ENCODE measurements at places on chromosomes 2 and 18. TPM values are rescaled to one million over a fixed set of nuclear protein-coding genes. Genes with fewer than 3 reads are reported as not detected.

DSG4 gene
- 0.09 TPM for total RNA-seq

MYO3B gene
- not detected for total RNA-seq

DPP4 gene
- 105 TPM for total RNA-seq

DNA sequence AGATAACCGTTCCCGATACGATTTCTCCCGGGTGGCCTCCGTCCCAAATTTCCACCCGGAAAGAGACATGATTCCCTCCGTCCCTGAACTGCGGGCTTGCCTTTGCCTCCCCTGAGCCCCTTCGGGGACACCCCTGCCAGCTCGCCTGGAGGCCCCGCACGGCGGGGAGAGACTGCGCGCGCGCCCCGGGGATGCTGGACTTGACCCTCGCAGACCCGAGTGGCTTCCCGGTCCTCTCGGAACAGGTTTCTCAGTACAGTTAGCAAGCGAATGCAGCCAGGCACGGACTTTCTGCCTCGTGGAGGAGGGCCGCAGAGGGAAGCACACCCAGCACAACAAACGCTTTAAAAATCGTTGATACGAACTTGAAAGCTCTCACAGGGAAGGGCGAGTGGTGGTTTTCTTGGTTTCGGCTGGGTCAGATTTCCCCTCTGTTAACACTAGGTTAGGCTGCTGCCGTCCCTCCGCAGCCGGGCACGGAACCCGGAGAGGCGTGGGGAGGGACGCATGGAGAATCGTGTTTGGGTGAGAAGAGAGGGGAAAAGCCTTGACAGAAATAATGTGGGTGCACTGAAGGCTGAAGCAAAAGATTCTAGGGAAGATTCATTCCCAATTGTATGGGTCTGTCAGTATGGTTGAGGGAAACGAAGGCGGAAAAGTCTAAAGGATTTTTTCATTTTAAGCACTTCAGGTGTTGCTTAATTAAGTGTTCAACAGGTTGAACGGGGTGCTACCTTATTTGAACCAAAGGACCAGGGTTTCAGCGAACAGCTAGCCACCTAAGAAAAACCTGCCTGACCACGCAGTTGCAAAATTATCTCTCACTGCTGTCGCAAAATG lies 916 bp downstream of the TNFRSF11A start:
- no peak for DNase-seq

DNA sequence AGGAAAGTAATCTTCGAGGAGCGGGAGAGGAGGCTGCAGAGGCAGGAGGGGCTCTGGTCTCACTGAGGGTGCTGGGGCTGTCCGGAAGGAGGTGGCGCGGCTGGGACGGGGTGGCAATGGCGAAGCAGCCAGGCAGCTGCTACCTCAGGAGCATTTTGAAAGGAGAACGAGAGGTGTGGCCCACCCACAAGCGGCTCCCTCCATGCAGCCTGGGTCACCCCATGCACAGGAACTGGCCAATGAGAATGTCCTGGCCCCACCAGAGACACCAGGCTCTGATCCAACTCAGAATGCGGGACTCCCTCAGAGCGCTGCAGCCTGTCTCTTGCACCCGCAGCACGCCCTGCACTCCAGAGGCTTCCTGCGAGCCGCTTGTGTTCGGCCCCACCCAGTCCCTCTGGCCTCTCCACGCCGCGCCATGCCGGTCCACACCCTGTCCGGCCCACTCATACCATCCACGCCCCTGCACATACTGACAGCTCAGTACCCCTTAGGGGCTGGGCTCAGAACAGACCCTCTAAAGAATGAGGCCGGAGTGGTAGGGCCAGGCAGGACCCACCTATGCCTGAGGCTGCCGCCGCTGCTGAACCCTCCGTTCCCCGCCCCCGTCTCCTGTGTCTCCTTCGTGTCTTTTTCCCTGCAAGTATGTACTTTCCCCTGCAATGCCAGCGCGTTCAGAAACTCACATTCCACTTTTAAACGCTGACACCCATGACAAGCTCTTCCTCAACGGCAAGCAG lies 6.4 kb upstream of the BOK start:
- no peak for DNase-seq

TNS1 gene
- 135 TPM for total RNA-seq

GRCh38 chr2:236550290-236550689 lies 19.3 kb upstream of the ACKR3 start:
- no peak for DNase-seq

DNA sequence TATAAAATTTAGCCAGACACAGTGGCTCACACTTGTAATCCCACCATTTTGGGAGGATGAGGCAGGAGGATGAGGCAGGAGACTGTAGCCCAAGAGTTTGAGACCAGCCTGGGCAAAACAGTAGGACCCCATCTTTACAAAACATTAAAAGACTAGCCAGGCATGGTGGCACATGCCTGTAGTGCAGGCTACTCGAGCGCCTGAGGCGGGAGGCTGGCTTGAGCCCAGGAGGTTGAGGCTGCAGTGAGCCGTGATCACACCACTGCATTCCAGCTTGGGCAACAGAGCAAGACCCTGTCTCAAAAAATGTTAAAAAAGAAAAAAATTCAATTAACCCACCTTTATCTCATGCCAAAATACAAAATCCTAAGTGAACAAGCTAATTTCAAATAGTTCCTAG lies 4.0 kb downstream of the REV1 start:
- no peak for DNase-seq

TWSG1 gene
- 30.4 TPM for total RNA-seq

DSC2 gene
- 12.6 TPM for total RNA-seq

- no peak for DNase-seq
These were observed 98.9 kb upstream of the ODC1 start for GRCh38 chr2:10546975-10547391.

DNA sequence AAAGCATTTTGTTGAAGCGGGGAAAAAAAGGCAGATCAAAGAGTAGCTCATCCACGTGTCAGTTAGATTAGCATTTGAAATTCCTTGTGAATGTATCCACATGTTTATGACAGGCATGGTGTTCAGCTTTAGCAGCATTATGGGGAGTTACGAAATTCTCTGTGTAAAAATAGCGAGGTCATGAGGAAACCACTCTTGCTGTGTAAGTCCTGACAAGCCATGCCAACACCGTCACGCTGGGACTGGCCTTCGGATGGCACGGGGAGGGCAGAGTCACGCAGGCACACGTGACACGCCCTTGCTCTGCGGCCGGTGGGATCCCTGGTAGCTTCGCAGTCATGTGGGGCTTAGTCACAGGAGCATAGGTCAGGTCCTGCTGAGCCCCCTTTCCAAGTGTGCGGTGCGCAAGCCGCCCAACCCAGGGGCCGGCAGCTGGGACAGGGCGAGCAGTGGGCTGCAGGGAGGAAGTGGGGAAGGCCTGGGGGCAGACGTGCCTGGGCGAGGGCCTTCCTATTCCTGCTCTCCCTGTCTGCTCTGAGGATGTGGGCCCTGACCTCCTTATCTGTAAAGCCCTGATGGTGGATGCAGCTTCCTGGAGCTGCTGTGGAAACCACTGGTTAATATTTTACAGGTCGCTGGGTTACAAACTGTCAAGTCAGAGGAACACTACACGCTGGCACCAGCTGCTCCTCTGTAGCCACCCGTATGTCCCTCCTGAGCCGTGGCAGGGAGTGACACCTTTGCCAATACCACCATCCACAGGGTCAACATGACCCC lies 18.0 kb downstream of the MBP start:
- DNase-seq: peak; percentile 72

- DNase-seq: no peak
These were observed 736.1 kb downstream of the GALR1 start for GRCh38 chr18:77985526-77986281.

- no peak for DNase-seq
These were observed 1.1 kb downstream of the ATAD2B start for GRCh38 chr2:23925702-23926289.

DNA sequence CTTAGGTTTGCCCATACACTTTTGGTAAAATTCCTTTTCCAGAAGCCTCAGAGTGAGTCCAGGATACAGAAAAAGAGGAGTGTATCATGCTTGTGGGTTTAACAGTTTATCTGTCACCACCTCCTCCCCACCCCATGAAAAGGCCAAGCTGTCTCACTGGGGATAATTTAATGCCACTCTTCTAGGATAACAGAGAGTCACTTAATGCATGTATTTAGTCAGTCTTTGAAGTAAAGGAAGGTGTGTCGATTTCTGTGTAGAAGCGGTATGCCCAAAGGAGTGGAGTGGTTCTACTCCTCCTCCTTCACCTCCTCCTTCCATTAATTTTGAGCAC lies 116.4 kb downstream of the QPCT start:
- no peak for DNase-seq

- DNase-seq: no peak
These were observed 509.7 kb upstream of the MYT1L start for GRCh38 chr2:2840681-2841300.

DNA sequence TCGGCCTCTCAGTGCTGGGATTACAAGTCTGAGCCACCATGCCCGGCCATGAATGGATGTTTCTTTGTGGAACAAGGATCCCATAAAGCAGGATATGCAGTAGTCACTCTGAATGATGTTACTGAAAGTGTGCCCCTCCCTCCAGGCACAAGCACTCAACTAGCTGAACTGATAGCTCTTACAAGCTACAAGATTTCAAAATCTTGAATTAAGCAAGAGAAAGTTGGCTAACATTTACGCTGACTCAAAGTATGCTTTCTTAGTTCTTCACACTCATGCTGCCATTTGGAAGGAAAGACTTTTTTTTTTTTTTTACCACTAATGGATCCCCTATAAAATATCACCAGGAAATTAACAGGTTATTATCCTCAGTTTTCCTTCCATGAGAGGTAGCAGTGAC lies 549.0 kb upstream of the PKDCC start:
- no peak for DNase-seq

- no peak for DNase-seq
These were observed 51.8 kb downstream of the LPIN2 start for GRCh38 chr18:2960983-2961696.

- no peak for DNase-seq
These were observed 37.3 kb downstream of the FER1L5 start for GRCh38 chr2:96679848-96680247.
